ENCODE measurements at places on chromosomes 11 and 22. TPM values are rescaled to one million over a fixed set of nuclear protein-coding genes. Genes with fewer than 3 reads are reported as not detected.

Gene DGCR6
- total RNA-seq, result 2.3 TPM

Gene NCR3LG1
- 2.0 TPM for total RNA-seq

DNA sequence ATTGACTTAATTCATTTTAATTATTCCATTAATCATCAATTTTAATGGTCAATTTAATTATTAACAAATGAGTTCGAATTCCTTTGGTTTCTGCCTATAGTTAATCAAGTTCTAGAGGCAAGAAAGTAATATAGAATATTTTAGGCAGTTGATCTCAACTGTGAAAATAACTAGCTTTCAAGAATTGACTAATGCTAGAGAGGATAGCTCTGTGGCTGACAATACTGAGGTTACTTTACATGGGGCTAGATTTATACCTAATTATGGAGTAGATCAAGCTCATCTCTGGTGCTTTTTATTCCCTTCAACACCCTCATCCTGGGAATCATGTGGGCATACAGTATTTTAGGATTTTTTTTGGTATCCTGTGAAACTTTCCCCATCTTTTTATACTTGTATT is 259.4 kb downstream of the GRM5 start:
- DNase-seq, result no peak

GRCh38 chr11:96035740-96036078 is 111.8 kb upstream of the MTMR2 start:
- no peak for DNase-seq

DNA sequence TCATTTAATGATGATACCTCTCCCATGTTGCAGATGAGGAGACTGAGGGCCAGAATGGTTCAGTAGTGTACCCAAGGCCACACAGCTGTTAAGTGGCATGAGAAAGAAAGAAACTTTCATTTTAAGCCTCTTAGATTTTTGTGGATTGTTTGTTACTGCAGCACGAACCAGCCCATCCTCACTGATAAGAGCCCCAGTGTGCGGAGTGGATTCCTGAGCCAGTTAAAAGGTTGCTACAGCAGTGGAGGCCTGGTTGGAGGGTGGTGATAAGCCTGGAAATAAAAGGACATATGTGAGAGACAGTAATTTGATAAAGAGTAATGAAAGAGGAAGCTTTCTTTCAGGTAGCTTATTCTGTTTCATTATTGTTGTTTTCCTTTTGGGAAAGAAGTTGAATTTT is 89.0 kb downstream of the ATXN10 start:
- DNase-seq, result no peak

Gene SMTNL1
- total RNA-seq, result 0.21 TPM

GRCh38 chr11:8091721-8092120 is 10.7 kb downstream of the TUB start:
- peak; percentile 62 for DNase-seq

Gene ABCG4
- 0.16 TPM for total RNA-seq

DNA sequence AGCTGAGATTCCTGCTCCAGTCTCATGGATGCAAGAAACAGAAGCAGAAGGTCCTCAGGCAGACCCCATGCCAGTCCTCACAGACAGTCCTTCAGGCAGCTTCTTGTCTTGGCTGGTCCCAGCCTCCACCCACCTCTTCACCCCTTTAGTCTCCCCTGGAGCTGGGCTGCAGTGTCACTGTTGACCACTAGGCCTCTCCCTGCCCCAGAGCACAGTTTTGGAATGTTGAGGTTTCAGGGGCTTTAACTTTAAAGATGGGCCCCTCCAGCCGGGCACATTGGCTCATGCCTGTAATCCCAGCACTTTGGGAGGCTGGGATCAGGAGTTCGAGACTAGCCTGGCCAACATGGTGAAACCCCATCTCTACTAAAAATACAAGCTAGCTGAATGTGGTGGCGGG is 39.5 kb upstream of the GCAT start:
- DNase-seq, result no peak

DNA sequence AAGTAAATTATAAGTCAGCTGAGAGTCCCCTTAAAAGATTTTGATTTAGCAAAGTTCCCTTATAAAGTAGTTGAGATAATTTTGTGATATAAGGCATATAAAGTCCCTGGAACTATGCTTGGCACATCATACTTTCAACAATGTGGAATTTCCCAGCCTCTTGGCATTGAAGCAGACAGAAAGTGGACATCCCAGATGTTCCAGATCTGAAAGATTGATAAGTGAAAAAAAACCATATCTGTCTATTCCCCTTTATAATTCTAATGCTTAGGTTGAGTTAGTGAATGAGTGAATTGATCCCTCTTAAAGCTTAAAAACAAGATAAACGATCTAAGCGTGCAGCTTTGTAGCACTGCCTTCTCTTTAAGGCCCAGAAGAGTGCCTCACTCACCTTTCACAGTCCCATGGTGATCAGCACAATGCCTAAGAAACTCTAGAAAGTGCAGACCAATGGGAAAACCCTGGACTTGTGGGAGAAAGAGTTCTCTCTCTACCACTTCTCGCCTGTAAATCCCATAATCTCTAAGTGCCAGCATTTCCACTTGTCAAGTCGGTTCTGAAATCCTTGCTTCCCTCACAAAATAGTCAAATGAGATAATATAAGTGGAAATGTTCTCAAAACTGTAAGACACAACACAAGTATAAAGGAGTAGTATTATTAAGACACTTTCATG is 17.8 kb downstream of the FIBIN start:
- no peak for DNase-seq

DNA sequence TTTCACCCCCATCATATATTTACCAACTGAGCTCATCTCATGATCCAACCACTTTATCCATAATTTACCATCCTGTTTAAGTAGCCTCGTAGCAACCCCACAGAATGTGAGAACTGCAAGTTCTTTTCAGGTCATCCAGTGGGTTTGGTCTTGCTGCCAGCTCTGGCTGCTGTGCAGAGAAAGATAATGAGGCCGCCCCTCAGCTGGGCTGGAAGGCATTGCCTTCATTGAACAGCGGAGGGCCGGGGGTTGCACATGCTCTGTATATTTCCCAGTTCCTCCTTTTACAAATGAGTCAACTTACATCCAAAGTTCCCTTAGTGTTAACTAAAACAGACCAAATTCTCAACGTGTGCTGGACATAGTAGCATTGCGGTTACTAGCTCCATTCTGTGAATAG is 96.7 kb downstream of the SYN3 start:
- DNase-seq, result no peak

All from myocyte (in vitro differentiated cells).